ENCODE measurements at places on chromosomes 5 and 9.

GRCh38 chr9:72930828-72931227 is 22.0 kb downstream of the ALDH1A1 start:
- DNase-seq, result no peak

GRCh38 chr9:124499216-124499615 is 8.0 kb downstream of the NR5A1 start:
- no peak for DNase-seq

- DNase-seq, result no peak
These were observed 5.8 kb upstream of the ST6GALNAC6 start for GRCh38 chr9:127905004-127905728.

- DNase-seq, result no peak
These were observed 282.9 kb downstream of the NFIB start for GRCh38 chr9:14031060-14031414.

DNA sequence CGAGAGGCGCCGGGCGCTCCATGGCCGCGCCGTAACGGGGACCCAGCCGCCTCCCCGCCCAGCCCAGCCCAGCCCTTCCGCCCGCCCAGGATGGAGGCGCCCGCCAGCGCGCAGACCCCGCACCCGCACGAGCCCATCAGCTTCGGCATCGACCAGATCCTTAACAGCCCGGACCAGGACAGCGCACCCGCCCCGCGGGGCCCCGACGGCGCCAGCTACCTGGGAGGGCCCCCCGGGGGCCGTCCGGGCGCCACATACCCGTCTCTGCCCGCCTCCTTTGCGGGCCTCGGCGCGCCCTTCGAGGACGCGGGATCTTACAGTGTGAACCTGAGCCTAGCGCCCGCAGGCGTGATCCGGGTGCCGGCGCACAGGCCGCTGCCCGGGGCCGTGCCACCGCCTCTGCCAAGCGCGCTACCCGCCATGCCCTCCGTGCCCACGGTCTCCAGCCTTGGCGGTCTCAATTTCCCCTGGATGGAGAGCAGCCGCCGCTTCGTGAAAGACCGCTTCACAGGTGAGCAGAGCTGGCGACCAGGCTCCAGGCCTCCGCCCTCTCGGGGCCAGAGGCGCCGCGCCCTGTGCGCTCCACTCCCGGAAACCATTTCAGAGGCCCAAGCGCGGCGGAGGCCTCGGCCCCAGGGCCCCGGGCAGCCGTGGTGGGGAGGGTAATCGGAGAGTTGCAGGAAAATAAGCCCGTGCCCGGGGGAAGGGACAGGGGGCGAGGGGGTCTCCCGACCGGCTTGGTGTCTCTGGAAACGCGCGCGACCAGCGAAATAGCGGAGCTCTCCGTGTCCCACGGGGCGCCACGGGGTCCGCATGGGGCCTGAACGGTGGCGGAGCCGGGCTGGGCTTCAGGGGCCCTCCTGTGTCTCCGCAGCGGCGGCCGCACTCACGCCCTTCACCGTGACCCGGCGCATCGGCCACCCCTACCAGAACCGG is 496 bp downstream of the TLX3 start:
- peak; percentile 50 for DNase-seq

DNA sequence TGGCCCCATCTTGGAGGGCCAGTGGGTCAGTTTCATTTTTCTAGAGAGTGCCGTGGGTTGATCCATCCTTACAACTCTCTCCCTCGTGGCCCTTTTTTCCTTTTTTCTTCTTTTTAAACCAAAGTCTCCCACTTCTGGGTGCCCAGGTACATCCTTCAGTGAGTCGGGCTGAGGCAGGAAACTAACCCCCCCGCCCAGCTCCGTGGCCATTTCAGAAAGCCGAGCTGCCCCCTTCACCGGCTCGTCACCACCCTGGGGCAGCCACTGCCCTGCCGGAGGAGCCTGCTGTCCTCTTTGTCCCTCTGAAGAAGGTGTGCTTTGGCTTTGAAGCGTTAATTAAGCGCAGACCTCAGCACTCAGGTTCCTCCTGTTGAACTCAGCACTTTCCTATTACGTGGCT is 5.2 kb downstream of the CFAP77 start:
- DNase-seq, result no peak

DNA sequence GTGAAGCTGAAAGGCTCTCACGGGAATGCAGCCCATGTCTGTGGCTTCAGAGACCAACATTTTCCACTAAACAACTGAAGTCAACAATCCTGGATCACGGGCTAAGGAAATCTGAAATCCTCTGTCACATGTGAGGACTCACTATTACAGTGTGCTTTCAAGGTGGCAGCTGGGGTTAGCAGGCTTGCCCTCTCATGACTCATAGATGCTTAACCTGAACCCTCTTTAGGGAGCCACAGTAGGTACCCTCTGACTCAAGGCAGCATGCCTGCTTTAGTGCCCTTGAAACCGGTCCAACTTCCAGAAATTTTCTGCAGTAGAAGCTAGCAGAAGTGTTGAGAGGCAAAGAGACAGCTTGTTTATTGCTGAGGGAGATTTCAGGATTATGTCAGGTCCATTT is 232.5 kb downstream of the GABRB2 start:
- DNase-seq, result no peak

- DNase-seq, result no peak
These were observed 17.5 kb downstream of the SLC31A1 start for GRCh38 chr9:113238859-113239232.

DNA sequence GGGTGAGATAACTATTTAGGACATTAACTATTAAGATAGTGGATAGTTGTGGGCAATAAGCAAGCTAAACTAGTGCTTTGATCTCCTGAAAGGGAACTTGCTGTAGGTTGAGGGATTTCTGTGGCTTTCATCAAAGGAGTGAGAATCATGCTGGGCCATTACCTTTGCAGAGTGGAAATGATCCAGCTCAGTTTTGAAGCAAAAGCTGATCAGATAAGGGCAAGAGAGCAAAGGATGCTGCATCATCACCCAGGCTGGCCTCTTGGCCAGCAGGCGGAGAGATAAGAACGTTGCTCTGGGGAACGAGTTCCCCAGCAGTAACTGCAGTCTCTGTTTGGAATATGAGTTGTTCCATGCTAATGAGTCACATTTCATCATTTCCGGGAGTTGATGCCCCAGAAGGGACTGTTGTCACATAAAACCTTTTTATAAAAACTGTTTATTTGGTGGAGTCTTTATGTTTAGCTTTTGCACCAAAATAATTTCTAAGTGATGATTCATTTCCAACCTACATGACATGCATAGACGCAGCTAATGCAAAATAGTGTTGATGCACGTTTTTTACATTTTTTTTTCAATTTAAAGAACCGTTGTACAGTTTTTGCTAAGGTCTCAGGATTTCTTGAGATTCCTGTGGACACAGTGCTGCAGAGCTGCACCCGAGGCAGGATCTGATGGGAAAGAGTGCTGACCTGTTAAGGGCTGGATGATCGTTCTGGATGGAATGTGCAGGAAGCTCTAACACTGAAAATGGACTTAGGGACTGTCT is 99.3 kb downstream of the ACTBL2 start:
- DNase-seq, result peak; percentile 49

- DNase-seq, result no peak
These were observed 600.0 kb downstream of the NR2F1-AS1 start for GRCh38 chr5:92981001-92981400.

GRCh38 chr5:159026781-159027180 is 72.9 kb downstream of the EBF1 start:
- DNase-seq, result no peak

GRCh38 chr5:77881528-77881927 is 105.4 kb upstream of the TBCA start:
- DNase-seq, result no peak

- no peak for DNase-seq
These were observed 129.4 kb downstream of the FBN2 start for GRCh38 chr5:128408622-128409021.

DNA sequence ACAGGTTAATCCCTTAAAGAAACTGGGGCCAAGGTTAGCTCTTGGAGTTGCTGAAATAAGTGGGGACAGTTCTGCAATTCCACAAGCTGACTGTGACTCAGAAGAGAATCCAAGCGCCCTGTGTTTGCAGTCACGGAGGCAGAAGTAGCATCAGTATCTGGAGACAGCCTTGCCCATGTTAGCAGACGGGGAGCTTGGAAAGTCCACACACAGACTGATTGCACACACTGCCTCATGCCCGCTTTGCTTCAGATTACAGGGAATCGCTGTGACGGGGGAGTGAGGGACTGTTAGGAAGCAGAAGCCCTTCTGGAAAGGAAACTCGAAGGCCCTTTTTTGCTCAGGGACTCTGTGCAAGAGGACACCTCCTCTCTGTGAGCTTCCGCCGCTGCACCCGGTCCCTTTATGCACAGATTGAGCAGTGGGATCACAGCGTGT is 30.9 kb upstream of the PPP1R26 start:
- no peak for DNase-seq

- no peak for DNase-seq
These were observed 12.3 kb upstream of the FCHSD1 start for GRCh38 chr5:141663506-141663905.

GRCh38 chr5:98474782-98475181 is 298.7 kb upstream of the RGMB start:
- DNase-seq, result no peak

- no peak for DNase-seq
These were observed 157.6 kb upstream of the IRX2 start for GRCh38 chr5:2909035-2909434.

Data from Calu3 (cell line).